HAP-1 (cell line): ENCODE measurements at places on chromosomes 2 and 18.

- DNase-seq = peak; percentile 71
Observed at GRCh38 chr2:218010140-218010983, 7.6 kb upstream of the TNS1 start.

DNA sequence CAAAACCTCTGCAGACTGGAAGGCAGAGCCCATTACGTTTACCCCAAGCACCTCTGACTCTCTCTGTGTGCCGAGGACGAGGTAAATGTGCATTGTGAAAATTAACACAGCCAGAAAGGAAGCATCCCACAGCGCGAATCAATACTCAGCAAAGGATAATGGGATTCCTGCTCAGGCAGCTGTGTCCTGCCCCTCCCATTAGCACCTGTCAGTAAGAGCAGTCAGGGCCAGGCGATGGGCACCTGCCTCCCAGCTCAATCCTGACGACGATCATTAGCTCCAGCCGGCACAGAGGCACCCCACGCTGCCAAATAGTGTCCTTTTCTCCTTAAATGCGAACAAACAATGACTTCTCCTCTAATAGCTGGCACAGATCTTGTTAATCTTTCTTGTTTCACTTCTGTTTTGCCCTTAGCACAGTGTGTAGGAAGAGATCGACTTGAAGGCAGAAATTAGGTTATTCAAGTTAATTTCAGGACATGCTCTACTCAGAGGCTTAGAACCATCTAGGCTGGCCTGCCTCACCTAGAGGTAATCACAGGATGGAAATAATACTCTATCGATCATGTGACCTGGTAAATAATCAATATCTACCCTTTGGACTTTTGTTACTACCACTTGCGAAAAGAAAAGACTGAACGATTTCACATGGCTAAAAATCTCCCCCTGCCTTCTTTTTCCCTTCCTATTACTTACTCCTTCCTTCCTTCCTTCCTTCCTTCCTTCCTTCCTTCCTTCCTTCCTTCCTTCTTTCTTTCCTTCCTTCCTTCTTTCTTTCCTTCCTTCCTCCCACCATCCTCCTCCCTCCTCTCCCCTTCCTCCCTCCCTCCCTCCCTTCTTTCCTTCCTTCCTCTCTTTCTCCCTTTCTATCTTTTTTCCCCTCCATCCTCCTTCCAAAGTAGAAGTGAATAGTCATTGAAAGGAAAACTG lies 487.9 kb upstream of the ID2 start:
- no peak for DNase-seq

DNA sequence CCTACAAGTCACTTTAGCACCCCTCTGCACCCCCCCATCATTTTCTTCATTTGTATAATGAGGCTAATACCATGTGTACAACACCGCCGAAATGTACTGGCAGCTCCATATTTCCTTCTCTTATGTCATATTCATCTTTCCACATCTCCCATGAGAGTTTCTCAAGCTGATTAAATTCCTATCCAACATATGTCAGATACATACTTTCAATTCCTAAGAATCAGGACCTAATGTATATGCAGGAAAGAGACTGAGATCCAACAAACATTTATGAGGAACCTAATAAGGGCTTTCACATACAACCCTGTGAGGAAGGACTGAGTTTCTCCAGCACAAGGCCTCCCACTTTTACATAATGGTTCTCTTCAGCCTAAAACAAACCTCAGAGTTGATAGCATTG lies 41.9 kb downstream of the PRKD3 start:
- no peak for DNase-seq

- DNase-seq = no peak
Observed at GRCh38 chr2:132373391-132374135, 43.0 kb upstream of the GPR39 start.

DNA sequence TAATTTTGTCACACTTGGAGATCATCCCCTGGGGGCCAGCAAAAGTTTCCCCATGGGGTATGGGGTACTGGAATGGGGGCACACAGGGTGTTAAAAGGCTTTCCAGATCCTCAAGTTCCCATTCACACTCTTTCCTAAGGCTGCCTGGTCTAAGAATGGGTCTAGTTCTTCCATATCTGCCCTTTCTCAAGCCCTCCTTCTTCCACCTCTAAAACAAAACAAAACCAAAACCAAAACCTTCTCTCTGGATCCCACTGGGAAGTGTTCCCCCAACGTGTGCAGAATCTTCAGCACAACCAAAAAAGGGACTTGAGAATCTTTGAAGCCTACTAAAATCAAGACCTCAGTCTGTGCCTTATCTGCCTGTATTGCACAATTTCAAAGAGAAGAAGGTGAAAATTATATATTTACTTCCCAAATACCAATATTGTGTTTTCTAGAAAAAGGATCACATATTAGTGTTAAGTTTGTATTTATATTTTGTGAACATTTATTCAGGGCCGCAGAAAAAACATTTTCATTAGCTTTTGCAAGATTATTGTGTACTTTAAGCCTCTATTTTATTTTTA lies 207.2 kb upstream of the TCF4 start:
- DNase-seq = no peak

- DNase-seq = no peak
Observed at GRCh38 chr2:48569433-48569832, 39.5 kb downstream of the STON1 start.

GRCh38 chr2:68832233-68832869 lies 38.8 kb downstream of the BMP10 start:
- no peak for DNase-seq

- DNase-seq = no peak
Observed at GRCh38 chr2:238887616-238888015, 39.7 kb downstream of the TWIST2 start.

- no peak for DNase-seq
Observed at GRCh38 chr2:5315512-5315911, 376.7 kb upstream of the SOX11 start.

- no peak for DNase-seq
Observed at GRCh38 chr18:37694516-37694915, 128.9 kb upstream of the CELF4 start.

DNA sequence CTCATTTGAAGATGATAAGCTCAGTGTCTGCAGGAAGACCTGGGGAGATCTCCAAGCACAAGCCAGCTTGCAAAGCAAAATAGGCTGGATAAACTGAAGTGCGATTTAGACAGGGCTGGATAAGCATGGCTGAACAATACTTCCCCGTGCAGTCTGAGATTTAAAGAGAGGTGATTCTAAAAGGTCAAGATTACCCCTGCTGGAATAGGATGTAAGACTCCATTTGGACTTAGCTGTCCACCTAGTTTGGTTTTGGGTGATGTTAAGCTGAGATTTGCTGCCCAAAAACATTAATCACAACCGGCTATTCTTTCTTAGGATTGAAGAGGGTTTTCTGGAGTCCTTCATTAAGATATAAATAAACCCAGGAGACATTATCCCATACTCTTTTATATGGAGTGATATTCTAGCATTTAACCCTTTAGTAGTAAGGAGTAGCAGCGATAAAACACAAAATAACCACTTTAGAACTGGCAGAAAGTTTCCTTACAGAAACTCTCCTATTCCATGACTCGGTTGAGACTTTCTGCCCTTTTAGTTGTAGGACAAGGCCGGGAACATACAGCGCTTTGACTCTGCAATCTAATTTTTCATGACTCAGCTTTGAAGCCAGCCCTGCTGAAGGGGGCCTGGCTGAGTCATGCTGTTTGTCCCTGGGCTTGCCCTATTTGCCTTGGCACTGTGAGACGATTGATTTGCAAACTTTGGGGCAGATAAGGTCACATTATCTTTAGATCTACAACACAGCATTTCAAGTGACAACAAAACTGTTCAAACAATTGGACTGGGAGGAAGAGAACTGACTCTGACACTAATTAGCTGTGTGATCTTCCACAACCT lies 238.2 kb downstream of the GCA start:
- no peak for DNase-seq

- DNase-seq = no peak
Observed at GRCh38 chr2:216372761-216373291, 543 bp upstream of the MARCHF4 start.

- DNase-seq = peak; percentile 17
Observed at GRCh38 chr2:122034777-122035176, 279.3 kb downstream of the TSN start.

DNA sequence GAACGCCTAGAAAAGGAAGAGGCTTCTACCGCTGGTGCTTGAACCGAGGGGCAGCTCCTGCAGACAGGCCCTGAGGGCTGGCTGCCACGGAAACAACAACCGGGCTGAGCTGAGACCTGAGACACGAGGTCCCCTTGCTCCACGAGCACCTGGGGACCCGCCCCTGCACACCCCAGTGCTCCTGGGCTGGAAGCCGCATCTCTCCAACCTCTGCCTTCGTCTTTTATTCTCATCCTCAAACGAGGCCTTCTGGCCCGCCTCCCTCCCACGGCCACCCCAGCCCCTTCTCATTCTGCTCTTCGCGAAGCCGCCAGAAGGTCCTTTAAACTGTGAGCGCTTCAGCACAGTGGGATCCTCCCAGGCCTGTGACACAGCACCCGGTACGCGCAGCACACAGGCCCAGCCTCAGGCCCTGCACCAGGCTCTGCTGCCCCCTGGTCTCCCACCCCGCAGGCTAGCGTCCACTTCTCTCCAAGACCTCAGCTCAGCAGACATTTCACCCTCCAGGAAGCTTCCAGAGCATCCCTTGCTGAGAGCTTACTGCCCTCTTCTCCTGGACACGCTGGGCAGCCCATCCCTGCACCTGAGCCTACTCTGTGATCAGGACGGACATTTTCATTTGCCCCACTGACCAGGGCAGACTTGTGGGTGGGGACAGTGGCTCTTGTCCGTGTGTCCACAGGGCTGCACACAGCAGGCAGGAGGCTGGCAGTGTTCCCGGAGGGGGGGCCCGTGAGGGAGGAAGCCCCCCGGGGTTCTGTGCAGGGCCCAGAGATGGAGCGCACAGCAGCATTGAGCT lies 149.7 kb downstream of the PXDN start:
- no peak for DNase-seq

- no peak for DNase-seq
Observed at GRCh38 chr18:3726238-3726951, 276.4 kb downstream of the TGIF1 start.

- DNase-seq = no peak
Observed at GRCh38 chr2:38145236-38145635, 69.3 kb upstream of the CYP1B1 start.

DNA sequence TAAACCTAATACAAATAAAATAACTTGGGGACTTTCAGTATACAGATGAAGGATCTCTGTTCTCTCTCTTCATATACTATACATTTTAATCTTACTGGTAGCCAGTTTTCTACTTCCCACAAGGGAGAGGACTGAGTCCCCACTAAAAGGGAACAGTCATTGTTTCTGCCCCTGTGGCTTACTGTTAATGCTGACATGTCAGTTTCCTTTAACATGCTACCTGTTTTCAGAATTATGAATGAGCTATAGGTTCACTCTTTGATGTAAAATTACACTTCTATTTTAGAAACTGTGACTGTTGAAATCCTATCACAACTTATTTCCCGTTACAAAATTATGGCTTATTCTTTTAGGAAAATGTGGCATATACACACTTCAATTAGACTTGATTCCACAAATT lies 207.7 kb downstream of the CDH2 start:
- no peak for DNase-seq

DNA sequence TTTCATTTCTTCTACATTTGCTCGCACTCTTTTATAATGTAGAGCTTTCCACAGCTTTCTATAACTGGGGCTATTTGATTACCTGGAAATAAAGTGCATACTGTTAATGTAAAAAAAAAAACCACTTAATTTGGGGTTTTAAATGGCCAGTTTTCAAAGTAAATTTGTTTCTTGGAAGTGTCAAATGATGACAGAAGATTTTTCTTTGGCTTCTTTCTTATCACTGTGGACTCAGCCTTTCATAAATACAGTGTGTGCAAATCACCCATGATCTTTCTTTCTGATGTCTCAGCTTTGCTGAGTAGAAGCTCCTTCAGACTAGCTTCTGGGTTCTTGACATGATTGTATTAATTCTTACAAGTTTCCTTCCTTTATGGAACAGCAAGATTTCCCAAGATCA lies 525.6 kb downstream of the PARD3B start:
- DNase-seq = no peak

DNA sequence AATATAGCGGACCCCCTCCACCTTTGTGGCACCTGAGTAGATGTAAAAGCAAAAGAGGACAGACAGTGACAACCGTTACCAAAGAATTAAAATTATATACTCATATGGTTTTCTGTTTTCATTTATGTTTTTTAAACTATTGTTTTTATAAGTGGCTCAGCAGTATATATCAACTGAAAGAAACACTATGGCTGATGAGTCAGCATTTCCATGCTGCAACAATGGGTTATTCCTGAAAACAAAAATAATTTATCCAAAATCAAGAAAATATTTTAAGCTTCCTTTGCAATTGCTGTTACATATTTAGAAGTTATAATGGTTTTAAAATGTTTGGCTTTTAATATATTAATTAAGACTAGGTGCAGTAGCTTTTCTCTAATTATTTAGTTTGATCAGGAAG lies 17.7 kb downstream of the MRPS9 start:
- DNase-seq = no peak

DNA sequence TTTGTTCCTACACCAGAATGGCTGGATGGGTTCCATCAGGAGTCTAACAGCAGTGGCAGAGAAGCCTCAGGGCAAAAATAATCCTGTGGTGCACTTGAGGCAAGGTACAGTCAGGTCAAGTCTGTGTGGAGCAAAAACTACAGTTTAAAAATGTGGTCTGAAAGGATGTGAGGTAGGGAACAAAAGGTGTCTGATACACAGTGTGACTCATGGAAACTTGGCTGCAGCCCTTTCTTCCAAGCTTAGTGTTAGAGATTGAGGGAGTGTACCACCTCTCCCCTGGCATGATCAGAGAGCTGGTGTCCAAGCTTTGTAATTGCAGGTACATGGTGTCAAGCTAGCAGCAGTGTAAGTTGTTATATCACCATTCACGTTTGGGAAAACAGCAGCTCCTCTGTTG lies 8.9 kb downstream of the ANKAR start:
- no peak for DNase-seq

DNA sequence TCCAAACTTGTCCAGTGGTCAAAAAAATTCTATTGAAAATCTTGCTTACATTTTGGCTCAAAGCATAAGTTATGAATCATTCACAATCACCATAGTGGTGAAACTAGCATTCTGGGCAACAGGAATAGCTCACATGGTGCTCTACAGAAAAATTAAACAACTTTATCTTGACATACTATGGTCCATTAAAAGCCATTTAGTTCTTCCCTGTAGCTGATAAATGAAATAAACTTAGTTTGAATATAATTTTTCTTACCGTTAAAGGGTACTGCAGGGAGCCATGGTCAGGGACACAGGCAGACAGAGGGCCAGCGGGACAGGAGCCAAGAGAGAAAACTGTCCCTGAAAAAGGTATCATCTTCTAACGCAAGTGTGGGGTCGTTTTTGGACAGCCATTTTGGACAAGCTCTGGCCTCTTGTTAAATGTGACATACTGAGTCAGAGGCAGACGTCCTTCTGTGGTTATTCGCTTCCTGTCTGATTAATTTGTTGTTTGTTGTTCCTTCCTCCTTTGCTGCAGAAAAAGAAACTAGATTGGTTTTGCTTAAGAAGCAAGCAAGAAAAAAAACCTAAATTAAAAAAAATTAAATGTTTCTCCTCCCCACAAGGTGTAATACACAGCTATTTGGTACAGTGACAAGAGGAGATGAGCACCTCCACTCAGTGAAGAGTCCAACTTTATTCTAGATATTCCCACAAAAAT lies at the start of gene WIPF1:
Gene WIPF1 (minus strand): TSS at position 460 of the 703 bp plus-strand sequence. CDS start 12,231 bp downstream, outside the sequence.
- DNase-seq = no peak

GRCh38 chr2:219597552-219598307 lies at the start of gene STK11IP:
STK11IP (plus strand) TSS chr2:219597857; CDS start chr2:219598120, 263 bp downstream.
- peak; percentile 95 for DNase-seq
